ENCODE measurements at places on chromosomes 7 and 10. TPM values are rescaled to one million over a fixed set of nuclear protein-coding genes. Genes with fewer than 3 reads are reported as not detected.

The SPOCK2 gene
- 187 TPM for total RNA-seq

The PTN gene
- 5.4 TPM for total RNA-seq

The ZFAND4 gene
- total RNA-seq, result 18.7 TPM

The NKX1-2 gene
- not detected for total RNA-seq

The TRDMT1 gene
- 9.2 TPM for total RNA-seq

The SKIDA1 gene
- 0.69 TPM for total RNA-seq

The ACBD7 gene
- not detected for total RNA-seq

The GPR15LG gene
- not detected for total RNA-seq

The C10orf53 gene
- not detected for total RNA-seq

The NCAPG2 gene
- 6.5 TPM for total RNA-seq

The SLC35G1 gene
- total RNA-seq, result 4.4 TPM

The DMBT1 gene
- 78.6 TPM for total RNA-seq

The CC2D2B gene
- 2.8 TPM for total RNA-seq

The KCNH2 gene
- 3.6 TPM for total RNA-seq

The EBF3 gene
- 0.20 TPM for total RNA-seq

The LRRD1 gene
- not detected for total RNA-seq

The CFTR gene
- total RNA-seq, result 28.0 TPM

The HMX2 gene
- not detected for total RNA-seq

The KIF11 gene
- 0.93 TPM for total RNA-seq

The NFE2L3 gene
- total RNA-seq, result 4.1 TPM

The ZMIZ1 gene
- total RNA-seq, result 84.7 TPM
